Gastrocnemius medialis (tissue), 4 donors: ENCODE measurements at places on chromosomes 4 and X. TPM values are rescaled to one million over a fixed set of nuclear protein-coding genes. Genes with fewer than 3 reads are reported as not detected.
A peak's percentile ranks its signal among the peaks of the same experiment; 100 is the strongest.

MAGEC2 gene
- total RNA-seq: not detected

SPANXB1 gene
- not detected for total RNA-seq

HTRA3 gene
- total RNA-seq: 12.6 TPM

HS6ST2 gene
- total RNA-seq: 1.9 TPM

TDO2 gene
- not detected for total RNA-seq

FABP2 gene
- not detected for total RNA-seq

PRDM8 gene
- 0.24 TPM for total RNA-seq

APEX2 gene
- total RNA-seq: 8.6 TPM

ARSJ gene
- 0.67 TPM for total RNA-seq

DNA sequence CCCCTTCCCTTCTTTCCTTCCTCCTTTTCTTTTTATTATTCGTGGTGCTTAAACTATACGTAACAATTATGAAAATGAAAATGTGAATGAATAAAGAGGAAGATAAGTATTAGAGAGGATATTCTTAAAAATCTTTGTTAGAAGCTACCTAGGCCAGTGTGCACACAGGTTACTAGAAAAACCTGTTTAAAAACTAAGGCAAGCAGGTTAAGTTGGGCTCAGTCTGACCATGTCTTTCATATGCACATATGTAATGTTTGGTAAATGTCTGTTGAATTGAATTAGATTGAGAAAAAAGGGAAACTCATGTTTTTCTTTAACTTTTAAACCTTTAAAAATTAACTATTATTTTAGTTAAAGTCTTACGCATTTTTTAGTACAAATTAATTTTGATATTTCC, 7.8 kb downstream of the SHROOM3 start:
- H3K36me3 ChIP-seq: no peaks in the 10 kb centered on the region
- no peaks in the 10 kb centered on the region for H3K4me1 ChIP-seq
- DNase-seq: no peak
- H3K27me3 ChIP-seq: no peaks in the 10 kb centered on the region

- peaks cover 3% of the 10 kb centered on the region for H3K27me3 ChIP-seq
- no peak overlapping the region for H3K27ac ChIP-seq
- no peaks in the 10 kb centered on the region for H3K4me1 ChIP-seq
- no peak overlapping the region for H3K4me3 ChIP-seq
- no peaks in the 10 kb centered on the region for H3K36me3 ChIP-seq
Measured at GRCh38 chr4:40292313-40292759, 42.8 kb upstream of the CHRNA9 start.

- H3K36me3 ChIP-seq: no peaks in the 10 kb centered on the region
- H3K27me3 ChIP-seq: no peaks in the 10 kb centered on the region
- peak overlapping the region; percentile 73 for H3K27ac ChIP-seq
Measured at GRCh38 chrX:112802541-112802940, 38.1 kb downstream of the AMOT start.

- no peak overlapping the region for H3K27ac ChIP-seq
- no peaks in the 10 kb centered on the region for H3K27me3 ChIP-seq
- H3K4me3 ChIP-seq: no peak overlapping the region
- H3K4me1 ChIP-seq: peaks cover 17% of the 10 kb centered on the region
- H3K36me3 ChIP-seq: no peaks in the 10 kb centered on the region
- DNase-seq: no peak
Measured at GRCh38 chrX:123909523-123909922, 49.7 kb downstream of the XIAP start.

GRCh38 chr4:156413239-156414135, 459.8 kb upstream of the CTSO start:
- no peaks in the 10 kb centered on the region for H3K27me3 ChIP-seq
- H3K27ac ChIP-seq: no peak overlapping the region
- H3K36me3 ChIP-seq: no peaks in the 10 kb centered on the region
- no peak overlapping the region for H3K4me3 ChIP-seq

- no peak for DNase-seq
- H3K4me3 ChIP-seq: no peak overlapping the region
- H3K27ac ChIP-seq: no peak overlapping the region
- H3K36me3 ChIP-seq: no peaks in the 10 kb centered on the region
Measured at GRCh38 chrX:51376672-51377071, 44.0 kb downstream of the NUDT10 start.

GRCh38 chr4:26197018-26197779, 123.6 kb upstream of the RBPJ start:
- no peaks in the 10 kb centered on the region for H3K4me1 ChIP-seq
- H3K4me3 ChIP-seq: no peak overlapping the region
- no peak overlapping the region for H3K27ac ChIP-seq
- no peaks in the 10 kb centered on the region for H3K36me3 ChIP-seq

GRCh38 chrX:45751156-45751555, 550.5 kb upstream of the DIPK2B start:
- no peak overlapping the region for H3K4me3 ChIP-seq
- no peaks in the 10 kb centered on the region for H3K27me3 ChIP-seq
- DNase-seq: no peak
- H3K36me3 ChIP-seq: no peaks in the 10 kb centered on the region

- no peaks in the 10 kb centered on the region for H3K27me3 ChIP-seq
- H3K36me3 ChIP-seq: no peaks in the 10 kb centered on the region
- no peak within 1 kb of the TSS for H3K27ac ChIP-seq
- no peaks in the 10 kb centered on the region for H3K4me1 ChIP-seq
Measured at GRCh38 chr4:70397580-70397979, at the start of gene OPRPN. Gene OPRPN (plus strand): TSS chr4:70397940. CDS start chr4:70399286, 1,346 bp downstream.

DNA sequence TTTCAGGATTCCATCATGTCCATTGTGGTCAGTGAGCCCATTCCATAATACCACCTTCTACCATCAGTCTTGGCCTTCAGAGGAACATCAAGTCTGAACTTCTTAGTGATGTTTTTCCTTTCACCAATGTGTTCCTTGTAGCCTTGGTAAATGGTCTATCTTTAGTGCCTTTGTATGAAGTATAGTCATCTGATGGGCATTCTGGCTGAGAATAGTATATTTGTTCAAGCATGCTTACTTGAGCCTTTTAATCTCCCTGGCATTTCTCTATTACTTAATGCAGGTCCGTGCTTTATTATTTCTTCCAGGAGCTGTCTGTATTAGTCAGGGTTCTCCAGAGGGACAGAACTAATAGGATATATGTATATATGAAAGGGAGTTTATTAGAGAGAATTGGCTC, 99.7 kb downstream of the TLL1 start:
- no peaks in the 10 kb centered on the region for H3K4me1 ChIP-seq
- no peaks in the 10 kb centered on the region for H3K36me3 ChIP-seq
- H3K27ac ChIP-seq: no peak overlapping the region
- H3K27me3 ChIP-seq: no peaks in the 10 kb centered on the region
- no peak overlapping the region for H3K4me3 ChIP-seq
- DNase-seq: no peak

GRCh38 chr4:91448668-91449330, 855.0 kb upstream of the GRID2 start:
- H3K36me3 ChIP-seq: no peaks in the 10 kb centered on the region
- H3K27ac ChIP-seq: no peak overlapping the region
- H3K27me3 ChIP-seq: no peaks in the 10 kb centered on the region
- H3K4me1 ChIP-seq: no peaks in the 10 kb centered on the region
- no peak for DNase-seq
- no peak overlapping the region for H3K4me3 ChIP-seq

GRCh38 chr4:83569987-83570386, 34.1 kb downstream of the GPAT3 start:
- no peaks in the 10 kb centered on the region for H3K36me3 ChIP-seq
- no peak for DNase-seq
- no peaks in the 10 kb centered on the region for H3K27me3 ChIP-seq
- H3K4me1 ChIP-seq: peaks cover 13% of the 10 kb centered on the region
- no peak overlapping the region for H3K4me3 ChIP-seq

DNA sequence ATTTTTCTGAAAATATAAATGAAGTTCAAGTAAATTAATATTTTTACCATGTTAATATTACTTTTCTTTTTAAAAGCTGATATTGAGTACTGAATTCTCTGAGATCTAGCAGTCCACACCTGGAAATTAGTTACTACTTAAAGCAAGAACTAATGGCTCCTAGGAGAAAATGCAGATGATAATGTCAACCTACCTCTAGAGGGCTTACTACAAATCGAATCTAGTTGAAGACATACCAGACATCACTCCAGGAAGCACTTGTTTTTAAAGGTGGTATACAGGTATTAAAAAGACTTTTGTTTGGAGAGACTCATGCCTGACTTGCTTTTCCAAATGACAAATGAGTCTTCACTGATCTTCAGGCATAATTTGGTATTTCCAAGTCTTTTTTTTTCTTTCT, 516.4 kb upstream of the BOD1L1 start:
- H3K36me3 ChIP-seq: no peaks in the 10 kb centered on the region
- no peaks in the 10 kb centered on the region for H3K27me3 ChIP-seq
- H3K27ac ChIP-seq: no peak overlapping the region
- H3K4me3 ChIP-seq: no peak overlapping the region
- DNase-seq: no peak

DNA sequence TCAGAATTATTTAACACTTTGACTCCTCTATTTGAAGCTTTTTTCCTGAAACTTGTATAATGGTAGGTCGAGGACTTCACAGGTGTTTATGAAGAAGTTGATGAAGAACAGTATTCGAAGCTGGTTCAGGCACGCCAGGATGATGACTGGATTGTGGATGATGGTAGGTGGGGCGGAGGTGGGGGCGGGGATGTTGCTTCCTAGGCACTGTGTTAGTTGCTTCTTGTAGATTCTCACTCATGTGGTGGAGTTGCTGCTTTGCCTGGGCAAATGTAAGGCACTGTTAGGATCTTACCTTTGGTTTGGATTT, 9.4 kb downstream of the POLA1 start:
- no peak overlapping the region for H3K27ac ChIP-seq
- no peaks in the 10 kb centered on the region for H3K27me3 ChIP-seq
- no peak for DNase-seq
- no peaks in the 10 kb centered on the region for H3K36me3 ChIP-seq
- H3K4me3 ChIP-seq: no peak overlapping the region

DNA sequence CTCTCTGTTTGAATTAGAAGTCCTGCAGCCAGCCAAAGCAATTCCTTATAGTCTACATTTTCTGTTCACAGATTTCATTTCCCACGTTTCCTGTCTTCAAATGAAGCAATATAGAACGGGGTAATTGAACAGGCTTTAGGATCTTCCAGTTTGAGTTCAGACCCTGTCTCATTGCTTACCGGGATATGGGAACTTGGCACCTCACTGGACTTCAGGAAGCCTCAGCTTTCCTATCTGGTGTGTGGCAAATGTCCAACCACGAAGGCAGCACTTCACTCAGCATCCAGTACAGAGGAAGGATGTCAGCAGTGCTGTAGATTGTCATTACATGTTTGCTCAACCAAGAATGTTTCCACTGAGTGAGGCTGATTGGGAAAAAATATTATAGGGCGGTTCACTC, 271.1 kb upstream of the ZFP42 start:
- no peak for DNase-seq
- no peak overlapping the region for H3K4me3 ChIP-seq
- H3K4me1 ChIP-seq: no peaks in the 10 kb centered on the region
- no peaks in the 10 kb centered on the region for H3K36me3 ChIP-seq
- no peaks in the 10 kb centered on the region for H3K27me3 ChIP-seq

- H3K36me3 ChIP-seq: no peaks in the 10 kb centered on the region
- no peaks in the 10 kb centered on the region for H3K27me3 ChIP-seq
Measured at GRCh38 chrX:30282527-30282926, 26.7 kb downstream of the NR0B1 start.

DNA sequence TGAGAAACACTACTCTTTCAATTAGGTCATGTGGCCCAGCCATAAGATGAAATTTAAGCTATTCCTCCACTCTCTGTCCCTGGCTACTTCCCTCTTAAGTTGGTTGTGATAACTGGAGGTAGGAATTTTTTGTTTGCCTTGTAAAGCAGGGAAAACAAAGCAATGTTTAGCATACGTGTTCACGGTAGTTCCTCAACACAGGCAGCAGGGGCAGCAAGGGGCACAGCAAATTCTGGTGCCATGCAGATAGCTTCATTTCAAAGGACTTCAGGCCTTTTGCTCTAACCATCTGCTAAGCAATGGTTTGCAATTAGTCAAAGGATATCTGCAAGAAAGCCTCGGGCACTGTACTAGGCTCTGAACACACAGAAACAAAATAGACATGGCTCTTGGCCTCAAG, 330.2 kb downstream of the ZIC3 start:
- no peaks in the 10 kb centered on the region for H3K27me3 ChIP-seq
- no peak for DNase-seq
- no peak overlapping the region for H3K4me3 ChIP-seq
- no peaks in the 10 kb centered on the region for H3K36me3 ChIP-seq

DNA sequence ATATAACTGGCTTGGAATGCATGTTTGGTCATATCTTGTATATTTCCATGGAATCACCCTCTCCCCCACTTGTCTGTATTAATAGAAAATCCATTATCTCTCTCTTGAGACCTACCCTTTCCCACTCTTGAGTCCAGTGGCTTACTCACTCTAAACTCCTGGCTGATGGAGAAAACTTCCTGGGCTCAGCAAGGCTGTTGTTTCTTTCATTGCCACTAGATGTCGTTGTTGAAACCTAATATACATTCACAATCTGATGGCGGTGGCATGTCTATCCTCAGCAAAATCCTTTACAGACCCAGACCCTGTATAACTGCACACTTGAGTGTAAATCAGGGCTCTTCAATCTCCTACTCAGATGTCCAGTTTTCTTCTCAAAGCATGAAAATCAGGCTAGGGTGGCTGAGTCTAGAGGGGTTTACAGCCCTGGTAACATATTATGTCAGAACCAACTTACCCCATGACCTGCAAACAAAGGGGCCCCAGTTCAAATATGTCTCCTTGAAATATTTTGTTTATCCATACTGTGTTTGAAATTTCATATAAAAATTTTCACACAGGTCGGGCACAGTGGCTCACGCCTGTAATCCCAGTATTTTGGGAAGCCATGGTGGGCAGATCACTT, 70.0 kb upstream of the FAM241A start:
- H3K27me3 ChIP-seq: no peaks in the 10 kb centered on the region
- no peaks in the 10 kb centered on the region for H3K36me3 ChIP-seq
- H3K4me1 ChIP-seq: no peaks in the 10 kb centered on the region
- H3K27ac ChIP-seq: no peak overlapping the region
- no peak overlapping the region for H3K4me3 ChIP-seq

- H3K27me3 ChIP-seq: no peaks in the 10 kb centered on the region
- no peak overlapping the region for H3K4me3 ChIP-seq
- H3K27ac ChIP-seq: no peak overlapping the region
- no peak for DNase-seq
Measured at GRCh38 chr4:7784131-7784870, 155.4 kb downstream of the AFAP1 start.

DNA sequence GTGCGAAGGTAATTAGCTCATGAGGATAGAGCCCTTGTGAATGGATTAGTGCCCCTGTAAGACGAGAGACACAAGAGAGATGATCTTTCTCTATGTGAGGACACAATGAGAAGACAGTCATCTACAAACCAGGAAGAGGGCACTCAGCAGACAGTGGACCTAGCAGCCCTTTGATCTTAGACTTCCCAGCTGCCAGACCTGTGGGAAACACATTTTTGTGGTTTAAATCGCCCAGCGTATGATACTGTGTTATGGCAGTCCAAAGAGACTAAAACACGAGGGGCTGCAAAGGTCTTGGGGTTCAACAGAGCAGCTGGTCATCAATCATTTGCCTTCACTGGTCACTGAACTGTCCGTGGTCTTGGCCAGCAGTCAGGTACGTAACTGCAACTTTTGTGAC, 9.2 kb upstream of the SYNPO2 start:
- no peak for DNase-seq
- H3K4me1 ChIP-seq: no peaks in the 10 kb centered on the region
- H3K36me3 ChIP-seq: no peaks in the 10 kb centered on the region
- H3K4me3 ChIP-seq: no peak overlapping the region

GRCh38 chr4:3830774-3831528, 64.8 kb downstream of the ADRA2C start:
- no peaks in the 10 kb centered on the region for H3K4me1 ChIP-seq
- no peak overlapping the region for H3K4me3 ChIP-seq
- no peaks in the 10 kb centered on the region for H3K36me3 ChIP-seq
- no peak overlapping the region for H3K27ac ChIP-seq
